ENCODE measurements at places on chromosomes 3 and 15.

DNA sequence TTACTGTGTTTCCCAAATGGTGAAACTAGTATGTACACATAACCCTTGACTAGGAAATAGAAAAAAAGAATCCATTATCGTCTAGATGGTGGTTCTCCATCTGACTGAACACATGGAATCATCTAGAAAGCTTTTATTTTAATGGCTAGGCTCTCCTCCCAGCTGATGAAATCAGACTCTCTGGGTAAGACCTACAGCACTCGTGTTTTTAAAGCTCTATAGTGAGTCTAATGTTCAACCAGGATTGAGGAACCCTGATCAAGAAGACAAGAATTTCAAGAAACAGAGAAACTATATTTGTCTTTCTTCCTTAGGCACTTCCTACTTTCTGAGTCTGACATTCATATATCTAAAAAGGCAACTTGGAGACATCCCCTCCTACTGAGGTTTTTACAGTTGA lies 118.8 kb downstream of the TMCO5A start:
- DNase-seq, result no peak

DNA sequence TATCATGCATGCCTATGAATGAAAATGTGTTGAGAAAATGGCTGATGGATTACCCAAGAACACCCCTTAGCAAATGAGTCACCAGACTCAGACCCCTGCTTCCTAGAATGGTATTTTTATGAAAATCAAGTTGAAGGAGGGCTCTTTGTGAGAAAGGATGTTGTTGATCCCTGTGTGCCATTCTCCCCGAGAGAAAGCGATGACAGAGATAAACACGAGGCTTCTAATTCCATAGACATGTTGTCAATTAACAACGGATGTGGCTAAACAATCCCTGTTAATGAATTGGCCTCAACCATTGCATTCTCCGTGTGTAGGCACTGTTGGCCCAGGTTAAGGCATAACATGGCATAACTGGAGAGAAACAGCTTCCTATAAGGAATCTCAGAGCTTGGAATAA lies 5.8 kb upstream of the OXTR start:
- DNase-seq, result no peak

- DNase-seq, result no peak
Observed at GRCh38 chr3:195210266-195210973, 60.5 kb downstream of the XXYLT1 start.

- no peak for DNase-seq
Observed at GRCh38 chr3:136067211-136067610, 101.7 kb downstream of the PPP2R3A start.

DNA sequence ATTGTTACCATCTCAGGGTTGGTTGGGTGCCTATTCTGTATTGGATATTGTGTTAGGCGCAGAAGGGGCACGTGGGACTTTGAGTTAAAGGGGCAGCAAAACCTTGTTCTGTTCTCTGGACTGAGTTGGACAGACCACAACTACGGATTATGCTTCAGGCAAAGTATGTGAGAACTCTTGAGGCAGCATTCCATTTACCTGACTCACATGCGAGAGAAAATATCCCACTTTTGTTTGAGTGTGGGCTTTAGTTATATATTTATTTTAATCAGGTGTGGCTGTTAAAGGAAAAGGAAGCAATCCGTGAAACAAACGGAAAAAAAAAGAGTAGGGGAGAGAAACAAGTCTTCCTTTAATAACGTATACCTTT lies 627 bp upstream of the PLS1 start:
- no peak for DNase-seq

All from CD4-positive, alpha-beta T cell treated with Interleukin-6 at 100 ng/mL for 8 hours (primary cell).